ENCODE measurements at places on chromosomes 1 and 21. TPM values are rescaled to one million over a fixed set of nuclear protein-coding genes. Genes with fewer than 3 reads are reported as not detected.

DNA sequence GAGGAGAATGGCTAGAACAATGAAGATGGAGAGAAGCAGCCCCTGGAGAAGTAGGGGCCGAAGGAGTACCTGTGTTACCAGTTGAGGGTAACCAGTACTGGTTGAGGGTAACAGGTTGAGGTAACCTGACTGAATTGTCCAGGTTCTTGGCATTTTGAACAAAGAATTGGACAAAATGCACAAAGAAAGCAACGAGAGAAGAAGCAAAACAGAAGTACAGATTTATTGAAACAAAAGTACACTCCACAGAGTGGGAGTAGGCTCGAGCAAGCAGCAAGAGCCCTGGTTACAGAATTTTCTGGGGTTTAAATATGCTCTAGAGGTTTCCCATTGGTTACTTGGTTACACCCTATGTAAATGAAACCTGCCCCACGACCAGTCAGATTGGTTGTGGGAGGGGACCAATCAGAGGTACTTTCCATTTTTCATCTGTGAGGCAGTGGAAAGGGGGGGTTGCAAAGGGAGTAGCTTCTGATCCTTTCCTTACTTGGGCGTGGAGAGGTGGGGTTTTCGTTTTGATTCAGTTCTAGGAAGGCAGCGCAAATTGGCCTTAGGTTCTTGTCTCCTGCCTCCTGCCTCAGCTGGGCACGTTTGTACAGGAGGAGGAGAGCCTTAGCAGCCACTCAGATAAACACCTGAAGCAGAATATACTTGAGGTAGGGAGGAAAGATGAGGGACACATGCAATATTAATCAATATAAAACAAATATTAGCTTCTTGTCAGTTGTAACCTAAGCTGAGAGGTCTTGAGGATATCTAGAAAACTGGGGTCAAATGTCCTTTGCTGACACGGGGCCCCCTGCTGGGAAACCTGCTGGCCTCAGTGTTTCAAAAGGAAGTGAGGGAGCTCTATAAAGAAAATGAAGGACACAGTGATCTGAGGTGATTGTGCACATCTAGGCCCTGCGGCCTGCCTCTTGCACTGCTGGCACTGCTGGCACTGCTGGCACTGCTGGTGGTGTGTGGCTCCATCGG lies 14.3 kb upstream of the LSM10 start:
- H3K36me3 ChIP-seq = no peaks in the 10 kb centered on the region
- peak overlapping the region; percentile 6 for H3K27ac ChIP-seq
- no peak overlapping the region for H3K4me3 ChIP-seq
- no peaks in the 10 kb centered on the region for H3K27me3 ChIP-seq

The AADACL4 gene
- total RNA-seq = not detected

GRCh38 chr1:98157524-98158313 lies 236.9 kb upstream of the DPYD start:
- no peaks in the 10 kb centered on the region for H3K27me3 ChIP-seq
- no peak for DNase-seq
- no peak overlapping the region for H3K27ac ChIP-seq
- no peaks in the 10 kb centered on the region for H3K4me1 ChIP-seq

DNA sequence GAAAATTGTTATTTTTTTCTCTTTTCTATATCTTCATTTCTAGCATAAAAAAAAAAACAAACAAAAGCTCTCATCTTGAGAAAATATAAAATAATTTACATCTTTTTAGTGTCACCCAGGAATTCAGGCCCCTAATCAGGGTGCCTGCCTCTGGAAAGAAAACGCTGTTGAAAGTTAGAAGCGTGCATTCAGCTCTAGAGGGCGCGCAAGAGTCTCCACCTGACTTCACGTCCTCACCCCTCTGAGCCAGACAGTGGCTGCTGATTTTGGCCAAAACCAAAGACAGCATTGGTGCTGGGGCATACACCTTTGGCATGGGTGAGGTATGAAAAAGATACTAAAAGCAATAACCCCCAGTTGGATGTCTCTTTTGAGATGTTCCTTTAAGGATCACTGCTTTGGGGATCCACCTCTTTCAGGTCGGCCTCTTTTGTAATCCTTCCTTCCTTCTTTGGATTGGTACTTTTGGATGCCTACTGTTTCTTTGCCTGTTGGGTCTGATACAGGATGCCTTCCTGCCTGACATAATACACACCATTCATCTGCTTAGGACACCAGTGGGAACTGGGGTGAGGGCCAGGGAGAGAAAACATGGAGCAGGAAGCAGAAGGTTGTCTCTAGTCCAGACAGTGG lies 77.6 kb upstream of the CHRM3 start:
- no peaks in the 10 kb centered on the region for H3K36me3 ChIP-seq
- no peaks in the 10 kb centered on the region for H3K27me3 ChIP-seq
- no peak for DNase-seq
- no peak overlapping the region for H3K27ac ChIP-seq
- H3K4me1 ChIP-seq = no peaks in the 10 kb centered on the region

The MECR gene
- total RNA-seq = 15.0 TPM

GRCh38 chr1:46394108-46394871 lies at the start of gene FAAH:
TSS of gene FAAH (plus strand) at chr1:46394317. CDS start at chr1:46394349, 32 bp downstream.
- H3K4me3 ChIP-seq = peak within 1 kb of the TSS; percentile 77
- H3K27me3 ChIP-seq = no peaks in the 10 kb centered on the region
- H3K27ac ChIP-seq = peak within 1 kb of the TSS; percentile 17
- DNase-seq = no peak
